ENCODE measurements at places on chromosomes 6 and 20.
A peak's percentile ranks its signal among the peaks of the same experiment; 100 is the strongest.

DNA sequence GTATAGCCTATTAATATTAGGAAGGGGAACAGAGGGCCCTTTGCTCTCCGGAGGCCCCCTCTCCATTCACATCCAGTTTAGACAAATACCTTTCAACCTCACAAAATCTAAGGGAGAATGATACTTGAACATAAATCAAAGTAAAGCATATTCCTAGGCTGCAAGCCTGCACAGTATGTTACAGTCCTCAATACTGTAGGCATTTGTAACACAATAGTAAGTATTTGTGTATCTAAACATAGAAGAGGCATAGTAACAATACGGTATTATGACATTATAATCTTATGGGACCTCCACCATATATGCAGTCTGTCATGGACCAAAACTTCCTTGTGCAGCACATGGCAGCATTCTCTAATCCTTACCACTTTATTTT is 2.3 kb upstream of the TREM1 start:
- no peak for DNase-seq

- DNase-seq, result no peak
These were observed 51.2 kb upstream of the RNF182 start for GRCh38 chr6:13873288-13874190.

GRCh38 chr20:50575865-50576720 is 65.9 kb downstream of the PTPN1 start:
- no peak for DNase-seq

DNA sequence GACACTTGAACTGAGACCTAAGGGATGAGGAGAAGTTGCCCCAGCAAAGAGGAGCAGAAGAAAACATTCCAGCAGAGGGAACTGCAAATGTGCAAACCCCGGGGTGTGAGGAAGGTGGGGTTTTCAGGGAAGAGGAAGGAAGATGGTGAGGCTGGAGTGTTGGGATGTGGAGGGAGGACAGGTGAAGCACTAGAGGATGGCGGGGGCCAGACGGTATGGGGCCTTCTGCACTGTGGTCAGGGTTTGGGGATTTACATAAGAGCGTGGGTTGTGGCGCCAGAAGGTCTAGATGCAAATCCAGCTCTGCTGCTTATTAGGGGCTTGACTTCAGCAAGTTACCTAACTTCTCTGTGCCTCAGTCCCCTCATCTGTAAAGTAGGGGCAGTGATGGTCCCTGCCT is 16.0 kb downstream of the DLGAP4 start:
- no peak for DNase-seq

GRCh38 chr6:39313526-39314272 is 520 bp downstream of the KCNK17 start:
- DNase-seq, result no peak

GRCh38 chr6:103284835-103285234 is 1574.9 kb downstream of the HACE1 start:
- no peak for DNase-seq

- DNase-seq, result no peak
These were observed 229.8 kb downstream of the HIVEP2 start for GRCh38 chr6:142714951-142715785.

GRCh38 chr6:97215157-97215769 is 67.8 kb downstream of the MMS22L start:
- DNase-seq, result peak; percentile 28

GRCh38 chr6:141752677-141753076 is 380.0 kb upstream of the GJE1 start:
- no peak for DNase-seq

DNA sequence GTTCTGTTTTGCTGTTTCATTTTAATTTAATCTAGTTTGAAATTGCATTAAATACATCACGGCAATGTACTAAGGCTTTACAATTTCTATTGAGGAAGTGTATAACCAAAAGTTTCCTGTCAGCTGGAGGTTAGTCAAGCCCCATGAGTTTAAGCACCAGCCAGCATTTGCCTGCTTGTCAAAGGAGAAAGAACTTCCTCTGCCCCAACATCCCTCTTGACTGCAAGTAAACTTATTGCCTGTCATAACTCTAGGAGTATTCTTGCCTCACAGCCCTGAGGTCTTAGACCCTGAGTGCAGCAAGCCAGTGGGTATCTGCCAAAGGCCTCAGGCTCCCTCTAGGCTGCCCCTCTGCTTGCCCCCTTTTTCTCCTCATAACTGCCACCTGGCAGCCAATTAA is 106.7 kb upstream of the INSM1 start:
- DNase-seq, result no peak

DNA sequence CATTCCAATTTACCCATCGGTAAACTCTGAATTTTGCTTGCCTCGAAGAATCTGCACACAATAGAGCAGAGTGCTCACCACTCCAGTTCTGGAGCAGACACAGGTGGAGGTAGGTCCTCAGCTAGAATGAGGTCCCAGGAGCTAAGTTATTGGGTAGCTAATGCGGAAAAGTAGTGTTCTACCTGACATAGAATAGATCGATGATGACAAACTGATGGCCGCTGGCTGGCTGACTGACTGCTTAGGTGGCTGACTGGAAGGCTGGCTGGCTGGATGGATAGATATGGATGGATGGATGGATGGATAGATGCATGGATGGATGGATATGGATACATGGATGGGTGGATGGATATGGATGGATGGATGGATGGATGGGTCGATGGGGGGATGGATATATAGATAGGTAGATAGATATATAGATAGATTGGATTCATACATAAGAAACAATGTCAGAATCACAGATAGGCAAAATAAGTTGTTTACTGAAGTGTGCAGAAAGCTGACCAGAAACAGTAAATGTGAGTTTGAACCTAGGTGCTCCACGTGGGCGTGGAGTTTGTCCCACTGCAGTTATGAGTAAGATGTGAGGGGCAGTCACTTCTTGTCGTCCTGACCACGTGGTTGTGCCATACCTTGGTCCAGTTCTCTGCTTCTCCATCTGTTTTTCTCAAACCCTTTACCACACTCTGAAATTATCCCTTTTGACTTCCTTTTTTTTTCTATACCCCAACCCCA is 62.1 kb downstream of the TBXT start:
- no peak for DNase-seq

DNA sequence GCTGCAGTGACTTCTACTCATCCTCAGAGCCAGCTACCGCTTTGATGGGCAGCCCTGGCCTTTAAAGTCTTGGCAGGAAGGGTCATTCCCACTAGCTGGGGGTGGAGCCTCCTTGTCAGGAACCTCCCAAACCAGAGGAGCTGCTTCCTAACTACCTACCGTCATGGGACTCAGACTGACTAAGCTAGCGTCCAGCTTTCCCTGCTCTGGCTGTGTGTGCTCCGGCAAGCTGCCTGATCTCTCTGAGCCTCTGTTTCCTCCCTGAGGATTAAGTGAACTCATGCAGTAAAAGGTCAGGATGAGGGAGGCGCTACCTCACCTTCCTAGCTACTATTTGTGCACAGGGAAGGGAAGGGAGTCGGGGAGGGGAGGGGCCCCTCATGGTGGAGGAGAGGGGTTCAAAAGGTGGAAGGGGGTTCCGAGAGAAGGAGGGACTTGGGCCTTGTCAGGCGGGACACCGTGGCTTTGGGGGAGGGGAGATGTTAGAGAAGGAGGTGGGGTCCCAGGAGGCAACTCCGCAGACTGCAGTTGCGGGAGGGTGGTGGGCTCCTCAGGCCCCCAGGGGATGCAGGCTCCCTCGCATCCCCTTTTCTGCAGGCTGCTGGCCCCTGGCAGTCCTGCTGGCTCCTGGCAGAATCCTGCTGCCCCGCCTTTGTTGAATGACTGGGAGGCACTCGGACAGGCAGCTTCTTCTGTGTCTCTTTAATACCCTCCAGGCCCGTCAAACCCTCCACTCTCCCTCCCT is 9.8 kb downstream of the DUSP15 start:
- no peak for DNase-seq

- no peak for DNase-seq
These were observed 95.3 kb upstream of the MAN1A1 start for GRCh38 chr6:119444642-119445557.

DNA sequence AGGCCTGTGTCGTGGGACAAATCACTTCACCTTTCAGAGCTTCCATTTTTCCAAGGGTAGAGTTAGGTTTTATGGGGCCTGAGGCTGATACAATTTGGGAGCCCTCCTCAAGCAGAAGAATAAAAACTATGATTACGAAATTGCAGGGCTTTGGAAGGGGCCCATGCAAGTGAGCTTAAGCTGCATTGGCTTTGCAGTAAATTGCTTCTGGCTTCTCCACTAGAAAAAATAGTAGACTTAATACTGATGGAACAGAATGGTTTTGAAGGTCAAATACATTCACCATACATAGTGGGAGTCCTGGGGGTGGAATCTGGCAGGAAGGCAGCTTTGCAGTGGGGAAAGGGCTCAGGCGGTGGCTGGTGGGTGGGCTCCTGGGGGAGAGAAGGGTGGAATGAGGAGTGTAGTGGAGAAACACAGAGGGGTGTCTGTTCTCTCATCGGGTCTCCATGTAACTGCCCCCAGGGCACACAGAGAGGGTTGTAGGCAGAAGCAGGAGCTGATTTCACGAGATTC is 55.9 kb upstream of the RNF24 start:
- no peak for DNase-seq

DNA sequence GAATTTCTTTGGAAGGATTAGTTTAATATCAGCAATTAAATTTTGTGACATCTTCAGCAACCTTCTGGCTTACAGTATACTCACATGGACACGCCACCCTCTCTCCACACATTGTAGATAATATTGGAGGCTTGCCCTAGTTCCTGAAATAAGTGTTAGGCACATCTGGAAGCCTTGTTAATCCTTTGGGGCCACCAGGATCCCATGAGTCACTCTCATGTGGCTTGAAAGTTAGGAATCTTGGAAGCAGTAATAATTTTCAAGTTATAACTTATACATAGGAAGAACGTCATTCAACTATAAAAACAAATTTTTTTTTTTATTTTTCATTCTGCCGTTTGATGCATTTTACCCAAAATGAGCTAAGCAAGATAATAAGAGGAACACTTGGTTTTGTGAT is 20.5 kb downstream of the LAMA4 start:
- peak; percentile 82 for DNase-seq

DNA sequence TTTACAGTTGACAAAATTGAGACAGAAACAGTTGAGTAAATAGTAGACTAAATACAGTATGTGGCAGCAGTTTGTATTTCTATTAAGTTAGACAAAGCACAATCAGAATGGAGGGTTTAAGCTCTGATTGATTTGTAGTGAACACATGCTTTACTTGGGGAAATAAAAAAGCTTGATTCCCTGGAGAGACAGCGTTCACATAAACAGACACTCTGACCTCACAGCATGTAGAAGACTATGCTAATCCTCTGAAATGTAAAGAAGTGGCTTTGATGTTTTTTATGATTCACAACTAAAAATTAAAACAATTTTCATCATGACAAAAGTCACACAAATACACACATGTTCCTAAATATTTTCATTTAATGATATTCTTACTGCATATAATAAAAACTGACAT is 126.9 kb upstream of the FAM83B start:
- no peak for DNase-seq

- peak; percentile 21 for DNase-seq
These were observed 749.3 kb downstream of the TENT5A start for GRCh38 chr6:81003156-81003555.

- no peak for DNase-seq
These were observed 54.4 kb downstream of the FAM184A start for GRCh38 chr6:119024111-119024510.

DNA sequence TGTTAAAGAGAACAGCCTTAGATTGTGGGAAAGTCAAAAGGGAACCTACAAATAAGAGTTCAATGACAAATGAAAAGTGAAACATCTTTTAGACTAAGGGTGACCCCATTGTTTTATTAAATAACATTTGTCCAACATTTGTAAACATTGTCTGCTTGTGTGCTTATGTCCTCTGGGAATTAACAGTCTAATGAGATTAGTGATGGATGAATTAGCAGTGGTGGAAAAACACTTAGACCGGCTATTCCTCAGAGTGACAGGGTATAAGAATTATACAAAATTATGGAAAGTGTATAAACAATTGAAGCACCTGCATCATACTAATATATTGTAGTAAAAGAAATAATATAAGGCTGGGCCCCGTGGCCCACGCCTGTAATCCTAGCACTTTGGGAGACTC is 29.3 kb upstream of the HFE start:
- DNase-seq, result no peak

DNA sequence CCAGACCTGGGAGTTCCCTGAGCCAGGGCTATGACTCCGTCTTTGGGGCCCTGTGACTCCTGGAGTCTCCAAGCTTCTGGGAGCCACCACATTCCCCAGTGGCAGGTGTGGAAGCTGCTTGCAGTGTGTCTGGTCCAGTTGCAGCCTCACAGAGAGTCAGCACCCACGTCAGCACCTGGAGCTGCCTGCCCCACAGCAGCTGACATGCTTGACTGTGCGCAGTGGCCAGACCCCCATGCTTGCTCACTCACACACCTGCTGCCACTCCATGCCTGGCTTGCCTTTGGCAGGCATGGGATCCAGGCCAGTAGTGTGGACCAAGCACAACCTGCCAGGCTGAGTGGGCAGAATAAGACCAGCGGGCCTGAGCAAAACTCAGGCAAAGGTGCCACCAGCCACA is 31.0 kb upstream of the ASIP start:
- DNase-seq, result no peak

DNA sequence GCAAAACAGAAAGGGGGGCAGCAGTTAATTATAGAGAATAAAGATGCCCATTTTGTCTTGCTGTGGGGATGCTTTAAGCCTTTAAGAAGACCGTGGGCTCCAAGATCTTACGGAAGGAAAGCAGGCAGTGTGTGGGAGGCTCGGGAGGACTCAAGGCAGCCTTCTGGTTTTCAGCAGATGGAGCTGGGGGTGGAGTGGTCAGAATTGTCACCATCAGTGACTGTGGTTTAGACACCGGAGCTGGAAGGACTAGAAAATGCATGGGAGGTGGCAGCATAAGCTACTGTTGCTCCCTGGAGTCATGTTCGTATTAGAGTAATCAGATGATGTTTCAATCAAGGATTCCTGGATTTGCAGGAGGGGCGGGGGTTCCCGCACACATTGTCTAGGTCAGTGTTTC is 3.7 kb downstream of the PHACTR1 start:
- DNase-seq, result no peak

GRCh38 chr20:16111852-16112412 is 461.3 kb downstream of the KIF16B start:
- no peak for DNase-seq

- no peak for DNase-seq
These were observed 1260.8 kb upstream of the GJE1 start for GRCh38 chr6:140871911-140872310.

GRCh38 chr6:5622276-5623005 is 361.1 kb downstream of the FARS2 start:
- no peak for DNase-seq
